MM.1S (cell line): ENCODE measurements at places on chromosomes 5 and 9.

DNA sequence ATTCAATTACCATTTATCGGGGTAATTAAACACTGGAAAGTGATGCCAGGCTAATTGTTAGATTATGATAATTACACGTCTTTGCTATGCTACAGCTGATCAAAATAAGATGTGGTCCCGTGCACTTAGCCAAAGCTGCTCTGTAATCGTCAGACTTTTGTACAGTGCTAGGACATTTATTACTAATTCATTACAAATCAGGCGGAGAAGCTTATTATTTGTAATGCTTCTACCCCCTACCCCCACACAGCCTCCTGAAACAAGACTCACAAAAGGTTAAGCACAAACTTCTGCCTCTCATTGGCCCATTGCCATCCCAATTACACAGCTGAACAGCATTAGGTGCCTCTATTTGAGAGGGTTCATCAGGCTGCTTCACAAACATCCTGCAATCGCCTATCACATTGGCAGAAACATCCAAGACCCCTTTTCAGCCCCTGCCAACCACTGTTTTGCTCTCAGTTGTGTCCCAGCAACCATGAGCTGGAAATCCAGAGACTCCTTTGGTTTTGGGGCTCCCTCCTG is 232.7 kb downstream of the EFNA5 start:
- no peak for DNase-seq

DNA sequence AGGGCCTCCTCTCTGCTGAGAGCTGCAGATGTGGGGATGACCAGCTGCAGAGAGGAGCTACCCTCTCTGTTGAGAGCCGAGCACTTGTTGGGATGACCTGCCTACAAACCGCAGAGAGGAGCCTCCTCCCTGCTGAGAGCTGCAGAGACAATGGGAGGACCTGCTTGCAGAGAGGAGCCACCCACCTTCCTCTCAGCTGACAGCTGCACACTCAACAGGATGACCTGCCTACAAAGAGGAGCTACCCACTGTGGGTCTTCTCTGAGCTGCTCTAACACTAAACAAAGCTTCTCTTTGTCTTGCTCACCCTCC is 19.6 kb downstream of the TMEM38B start:
- no peak for DNase-seq

DNA sequence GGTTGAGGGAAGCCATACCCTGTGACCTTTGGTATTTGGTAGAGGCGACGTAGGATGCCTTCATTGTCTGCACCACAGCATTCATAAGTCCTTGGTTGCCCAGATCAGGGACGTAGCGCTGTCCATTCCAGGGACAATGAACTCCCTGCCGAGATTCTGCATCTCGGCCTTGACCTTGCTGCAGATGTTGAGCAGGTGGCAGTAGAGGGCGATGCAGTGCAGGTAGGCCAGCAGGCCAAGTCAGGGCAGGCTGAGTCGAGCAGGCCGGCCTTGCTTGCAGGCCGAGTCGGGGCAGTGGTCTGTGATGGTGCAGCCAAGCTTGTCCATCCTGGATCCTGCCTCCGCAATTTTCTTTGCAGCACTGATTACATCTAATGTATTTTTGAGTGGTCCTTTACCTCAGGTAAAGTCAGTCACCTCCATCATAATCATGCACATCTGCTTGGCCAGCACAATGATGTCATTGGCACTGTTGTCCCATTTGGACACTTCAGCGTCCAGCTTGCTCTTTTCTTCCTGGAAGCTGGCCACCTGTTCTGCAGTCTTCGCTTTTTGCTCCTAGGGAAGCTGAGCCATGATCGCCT is 93.4 kb upstream of the CCDC112 start:
- DNase-seq = no peak

DNA sequence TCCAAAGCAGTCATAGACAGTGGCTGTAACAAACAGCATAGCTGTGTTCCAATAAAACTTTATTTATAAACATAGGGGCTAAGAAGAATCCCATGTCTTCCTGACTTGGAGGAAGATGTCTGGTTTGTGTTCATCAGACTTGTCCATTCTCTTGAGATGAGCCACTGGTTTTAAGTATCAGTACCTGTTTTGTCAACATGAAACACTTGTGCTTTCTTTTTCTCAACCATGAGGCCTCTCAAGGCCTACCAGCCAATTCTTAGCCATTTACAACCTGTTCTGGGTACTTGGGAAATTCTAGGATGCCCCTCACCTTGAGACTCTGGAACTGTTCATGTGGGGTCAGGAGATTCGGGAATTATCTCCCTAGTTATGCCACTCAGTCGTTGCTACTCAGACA is 154.3 kb upstream of the PPP1R2B start:
- DNase-seq = no peak

- DNase-seq = no peak
Measured at GRCh38 chr5:153222936-153223335, 267.5 kb upstream of the GRIA1 start.

DNA sequence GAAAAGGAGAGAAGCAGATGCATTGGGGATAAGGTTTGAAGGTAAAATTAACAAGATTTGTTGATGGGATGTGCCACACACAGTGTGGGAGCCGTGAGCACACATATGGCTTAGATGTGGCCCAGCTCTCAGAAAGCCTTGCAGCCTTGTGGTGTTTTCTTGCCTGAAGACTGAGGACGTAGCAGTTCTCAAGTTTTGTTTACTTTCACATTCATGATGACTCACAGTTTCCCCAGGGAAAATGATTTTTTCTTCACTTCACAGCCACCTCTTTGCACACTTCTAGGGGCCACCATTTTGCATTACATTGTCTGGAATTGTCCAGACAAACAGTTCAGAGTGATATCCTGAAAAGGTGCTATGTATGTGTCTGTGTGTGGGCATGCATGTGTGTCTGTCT is 126.2 kb downstream of the BASP1 start:
- peak; percentile 77 for DNase-seq

- DNase-seq = no peak
Measured at GRCh38 chr9:112064871-112065270, 110.2 kb downstream of the SUSD1 start.

DNA sequence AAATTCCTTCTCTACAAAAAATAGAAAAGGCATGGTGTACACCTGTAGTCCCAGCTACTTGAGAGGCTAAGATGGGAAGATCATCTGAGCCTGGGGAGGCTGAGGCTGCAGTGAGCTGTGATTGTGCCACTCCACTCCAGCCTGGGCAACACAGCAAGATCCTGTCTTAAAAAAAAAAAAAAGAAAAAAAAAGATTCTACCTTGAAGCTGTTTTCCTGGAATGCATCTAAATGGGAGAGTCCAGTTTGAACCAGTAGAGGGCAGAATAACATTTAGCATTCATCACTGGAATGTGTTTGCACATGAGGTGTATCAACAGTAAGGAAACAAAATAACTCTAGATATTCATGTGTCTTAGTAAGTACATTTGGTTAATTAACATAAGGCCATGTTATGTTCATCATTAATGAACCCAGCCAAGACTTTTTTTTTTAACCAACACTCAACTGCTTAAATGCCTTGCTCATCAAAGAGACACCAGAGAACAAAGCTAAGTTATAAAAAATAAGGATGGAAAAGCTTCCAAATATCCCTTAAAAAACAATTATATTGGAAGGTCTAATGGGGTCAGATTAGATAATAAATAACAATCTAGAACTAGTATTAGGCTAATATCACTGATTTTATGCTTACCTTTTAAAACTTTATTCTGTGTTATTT is 16.1 kb downstream of the IFNE start:
- DNase-seq = peak; percentile 50

DNA sequence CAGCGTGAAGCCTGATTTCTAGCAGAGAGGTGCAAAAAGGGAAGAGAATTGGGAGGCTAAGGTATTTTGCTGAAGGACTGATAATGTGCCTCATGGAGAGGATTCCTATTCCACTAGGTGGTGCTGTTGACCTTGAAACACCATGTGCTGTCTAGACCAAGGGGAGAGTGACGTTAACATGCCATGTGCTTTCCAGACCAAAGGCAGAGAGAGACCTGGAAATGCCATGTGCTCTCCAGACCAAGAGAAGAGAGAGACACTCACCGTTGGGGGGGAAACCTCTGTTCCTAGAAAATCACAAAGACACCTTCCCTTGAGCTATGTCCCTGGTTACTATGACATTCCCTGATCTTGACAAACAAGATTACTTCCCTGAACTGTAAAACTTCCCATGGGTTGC is 286.0 kb upstream of the TUSC1 start:
- DNase-seq = peak; percentile 61

- no peak for DNase-seq
Measured at GRCh38 chr5:140605879-140606278, 27.1 kb downstream of the CD14 start.
